Vagina (tissue), 2 donors: ENCODE measurements at places on chromosomes 6 and 20. TPM values are rescaled to one million over a fixed set of nuclear protein-coding genes. Genes with fewer than 3 reads are reported as not detected.

SNAP91 gene
- 4.7 TPM for total RNA-seq

GPLD1 gene
- total RNA-seq: 15.7 TPM

HLA-DPB1 gene
- total RNA-seq: 94.8 TPM

DNA sequence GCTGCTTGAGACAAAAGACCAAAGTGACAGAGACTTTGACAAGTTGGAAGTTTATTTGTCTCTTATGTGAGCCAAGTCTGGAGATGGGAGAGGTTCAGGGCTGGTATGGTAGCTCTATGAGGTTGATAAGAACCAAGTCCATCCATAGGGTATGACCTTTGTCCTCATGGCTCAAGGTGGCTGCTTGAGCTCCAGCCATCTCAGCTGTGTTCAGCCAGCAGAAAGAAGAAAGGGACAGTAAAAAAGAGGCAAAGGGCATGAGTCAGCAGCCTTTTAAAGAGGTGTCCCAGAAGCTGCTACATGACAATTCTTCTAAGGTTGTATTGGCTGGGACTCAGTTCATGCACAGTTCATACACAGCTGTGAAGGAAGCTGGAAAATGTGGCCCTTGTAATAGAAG is 49.0 kb downstream of the CD40 start:
- no peak overlapping the region for H3K27ac ChIP-seq
- H3K4me1 ChIP-seq: no peaks in the 10 kb centered on the region
- H3K36me3 ChIP-seq: no peaks in the 10 kb centered on the region
- no peak overlapping the region for H3K4me3 ChIP-seq
- H3K27me3 ChIP-seq: no peaks in the 10 kb centered on the region

GRCh38 chr6:56946368-56946767 is 8.5 kb upstream of the BEND6 start:
- no peaks in the 10 kb centered on the region for H3K36me3 ChIP-seq
- H3K27ac ChIP-seq: no peak overlapping the region
- no peak overlapping the region for H3K4me3 ChIP-seq
- no peaks in the 10 kb centered on the region for H3K27me3 ChIP-seq
- no peaks in the 10 kb centered on the region for H3K4me1 ChIP-seq

GRCh38 chr20:62382306-62383198 is 4.4 kb upstream of the RPS21 start:
- H3K27ac ChIP-seq: no peak overlapping the region

GRCh38 chr20:25165128-25165527 is 30.4 kb upstream of the ENTPD6 start:
- no peak overlapping the region for H3K27ac ChIP-seq
- no peaks in the 10 kb centered on the region for H3K4me1 ChIP-seq
- no peaks in the 10 kb centered on the region for H3K27me3 ChIP-seq
- H3K36me3 ChIP-seq: no peaks in the 10 kb centered on the region
- H3K4me3 ChIP-seq: no peak overlapping the region

DNA sequence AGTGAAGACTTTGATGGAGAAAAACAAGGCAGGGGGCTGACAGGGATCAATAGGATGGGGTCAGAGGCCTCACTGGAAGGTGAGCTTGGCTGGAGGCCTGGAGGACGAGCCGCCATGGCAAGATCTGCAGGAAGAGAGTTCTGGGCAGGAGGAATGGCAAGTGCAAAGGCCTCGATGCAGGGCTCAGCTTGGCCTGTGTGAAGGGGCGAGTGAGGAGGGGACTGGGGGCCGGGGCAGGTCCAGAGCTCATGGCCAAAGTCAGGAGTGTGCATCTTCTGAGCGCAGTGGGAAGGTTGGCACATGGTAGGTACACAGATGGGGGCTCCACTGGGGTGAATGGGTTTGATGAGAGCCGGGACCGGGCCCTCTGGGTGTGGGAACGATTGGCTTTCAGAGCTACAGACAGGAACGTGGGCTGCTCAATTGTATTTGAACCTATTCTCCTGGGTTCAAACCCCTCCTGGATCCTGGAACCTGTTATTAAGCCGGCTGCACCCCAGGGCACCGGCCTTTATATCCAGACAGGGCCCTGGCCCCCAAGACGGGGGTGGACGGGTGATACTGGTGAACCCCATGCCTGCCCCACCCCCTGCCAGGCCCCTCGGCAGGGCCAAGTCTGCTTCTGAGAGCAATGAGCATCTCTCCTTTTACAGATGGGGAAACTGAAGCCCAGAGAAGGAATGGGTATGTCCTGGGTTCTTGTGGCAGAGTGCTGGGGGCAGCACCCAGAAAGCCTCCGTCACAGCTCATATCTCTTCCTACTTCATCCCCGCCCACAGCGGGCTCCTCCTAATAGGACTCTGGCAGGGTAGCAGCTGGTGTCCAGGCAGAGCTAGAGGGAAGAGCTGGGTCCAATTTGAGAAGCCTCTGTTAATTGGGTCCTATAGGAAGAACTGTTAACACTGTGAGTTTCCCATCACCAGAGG is 106.1 kb downstream of the CEBPB start:
- no peaks in the 10 kb centered on the region for H3K36me3 ChIP-seq
- H3K27ac ChIP-seq: peak overlapping the region; percentile 88
- no peak for DNase-seq
- no peaks in the 10 kb centered on the region for H3K27me3 ChIP-seq
- H3K4me3 ChIP-seq: no peak overlapping the region
- H3K4me1 ChIP-seq: peaks cover 27% of the 10 kb centered on the region

DNA sequence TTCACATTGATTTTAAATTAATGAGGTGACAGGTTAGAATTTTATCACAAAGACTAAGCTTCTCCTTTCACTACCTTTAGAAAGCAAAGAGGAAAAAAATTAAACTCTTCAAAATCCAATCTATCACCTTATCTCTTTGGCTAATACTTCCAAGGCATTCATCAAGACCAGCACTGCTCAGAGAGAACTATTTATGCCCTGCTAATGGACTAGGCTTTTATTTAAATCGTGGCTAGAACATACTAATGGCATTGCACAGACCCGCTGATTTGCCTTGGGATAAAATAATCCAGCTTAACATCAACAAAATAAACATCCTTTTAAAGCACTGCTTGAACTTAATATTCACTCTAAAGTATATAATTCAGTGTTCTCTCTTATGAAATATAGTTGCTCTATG is 880.4 kb downstream of the HACE1 start:
- H3K27ac ChIP-seq: no peak overlapping the region
- H3K36me3 ChIP-seq: no peaks in the 10 kb centered on the region
- no peak overlapping the region for H3K4me3 ChIP-seq
- no peaks in the 10 kb centered on the region for H3K27me3 ChIP-seq

DNA sequence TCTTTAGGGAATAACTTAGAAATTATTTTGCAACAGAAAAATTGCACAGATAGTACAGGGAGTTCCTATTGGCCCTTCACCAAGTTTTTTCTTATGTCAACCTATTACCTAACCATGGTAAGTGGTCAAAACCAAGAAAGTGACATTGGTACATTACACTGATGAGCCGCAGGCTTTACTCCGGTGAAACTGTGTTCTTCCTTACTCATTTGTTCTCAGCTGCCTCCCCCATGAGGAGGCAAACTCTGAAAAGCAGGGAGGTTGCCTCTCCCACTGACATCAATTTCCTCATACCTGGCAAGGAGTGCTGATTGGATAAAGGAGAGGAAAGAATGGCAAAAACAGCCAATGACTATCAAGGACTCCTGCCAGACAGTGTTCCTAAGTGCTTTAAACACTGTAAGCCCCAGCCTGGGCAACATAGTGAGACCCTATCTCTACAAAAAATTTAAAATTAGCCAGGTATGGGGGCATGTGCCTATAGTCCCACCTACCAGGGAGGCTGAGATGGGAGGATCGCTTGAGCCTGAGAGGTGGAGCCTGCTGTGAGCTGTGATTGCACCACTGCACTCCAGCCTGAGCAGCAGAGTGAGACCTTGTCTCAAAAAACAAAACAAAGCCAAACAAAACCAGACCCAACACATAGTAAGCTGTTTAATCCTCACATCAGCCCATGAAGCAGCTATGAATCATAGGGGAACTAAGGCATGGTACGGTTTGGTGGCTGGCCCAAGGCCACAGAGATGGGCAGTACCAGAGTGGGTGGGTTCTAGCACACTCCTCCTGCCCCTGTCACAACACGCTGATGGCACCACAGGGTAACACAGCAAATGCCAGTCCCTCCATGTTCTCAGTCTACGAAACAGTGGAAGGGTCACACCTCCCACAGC is 24.7 kb downstream of the C20orf203 start:
- H3K27me3 ChIP-seq: no peaks in the 10 kb centered on the region
- no peaks in the 10 kb centered on the region for H3K36me3 ChIP-seq
- no peak overlapping the region for H3K27ac ChIP-seq
- no peak for DNase-seq

GRCh38 chr6:44257753-44258324 is 511 bp upstream of the SLC35B2 start:
- H3K36me3 ChIP-seq: no peaks in the 10 kb centered on the region
- peak overlapping the region; percentile 98 for H3K27ac ChIP-seq
- H3K4me3 ChIP-seq: peak overlapping the region; percentile 91
- H3K4me1 ChIP-seq: peaks cover 31% of the 10 kb centered on the region
- DNase-seq: no peak

- no peak for DNase-seq
- H3K4me1 ChIP-seq: no peaks in the 10 kb centered on the region
- no peak overlapping the region for H3K4me3 ChIP-seq
- no peaks in the 10 kb centered on the region for H3K36me3 ChIP-seq
- no peaks in the 10 kb centered on the region for H3K27me3 ChIP-seq
Observed at GRCh38 chr6:40973304-40973703, 65.7 kb downstream of the UNC5CL start.

DNA sequence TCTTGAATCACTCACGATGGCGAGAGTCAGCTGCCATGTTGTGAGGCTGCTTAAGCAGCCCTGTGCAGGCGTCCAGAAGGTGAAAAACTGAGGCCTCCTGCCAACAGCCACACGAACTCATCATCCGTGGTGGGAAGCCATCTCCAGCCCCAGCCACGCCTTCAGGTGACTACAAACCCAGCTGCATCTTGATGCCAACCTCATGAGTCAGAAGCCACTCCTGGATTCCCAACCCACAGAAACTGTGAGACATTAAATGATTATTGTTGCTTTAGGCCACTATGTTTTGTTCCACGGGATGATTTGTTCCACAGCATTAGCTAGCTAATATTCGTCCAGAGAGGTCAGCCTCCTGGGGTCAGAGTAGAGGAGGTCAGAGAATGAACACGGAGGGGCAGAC is 80.5 kb downstream of the SNX5 start:
- H3K27ac ChIP-seq: no peak overlapping the region
- no peaks in the 10 kb centered on the region for H3K27me3 ChIP-seq
- no peak for DNase-seq
- peaks cover 11% of the 10 kb centered on the region for H3K4me1 ChIP-seq
- H3K4me3 ChIP-seq: no peak overlapping the region

DNA sequence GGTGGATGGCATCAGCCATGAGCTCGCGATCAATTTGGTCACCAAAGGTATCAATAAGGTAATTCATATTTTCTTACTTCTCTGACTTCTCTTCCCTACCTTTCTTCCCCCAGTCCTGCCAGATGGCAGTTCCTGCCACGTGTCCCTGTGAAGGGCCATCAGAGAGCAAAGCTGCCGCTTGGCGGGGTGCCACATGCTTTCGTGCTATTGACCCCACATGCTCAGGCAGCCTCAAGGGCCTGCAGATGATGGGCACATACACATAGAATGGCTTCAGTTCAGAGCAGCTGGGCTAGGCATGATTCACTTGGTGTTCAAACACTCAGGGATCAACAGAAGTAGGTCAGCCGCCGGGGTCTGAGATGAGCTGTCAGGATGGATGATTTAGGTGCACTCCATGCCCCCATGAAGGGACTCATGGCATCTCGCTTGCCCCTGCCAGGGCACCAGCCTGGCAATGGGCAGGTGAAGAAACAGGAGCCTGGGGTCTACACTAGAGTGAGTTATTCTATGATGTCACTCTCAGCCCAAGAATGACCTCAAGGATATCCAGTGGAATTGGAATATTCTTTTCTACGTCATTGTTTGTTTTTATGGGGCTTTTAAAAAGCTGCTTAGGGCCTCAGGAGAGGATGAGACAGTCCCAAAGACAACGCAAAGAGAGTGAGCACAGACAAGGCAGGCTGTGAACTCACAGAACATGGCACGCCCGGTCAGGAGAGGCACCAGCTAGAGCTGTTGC is 25.5 kb downstream of the BANF2 start:
- DNase-seq: no peak
- no peaks in the 10 kb centered on the region for H3K36me3 ChIP-seq
- no peak overlapping the region for H3K4me3 ChIP-seq
- no peak overlapping the region for H3K27ac ChIP-seq
- no peaks in the 10 kb centered on the region for H3K27me3 ChIP-seq

- no peaks in the 10 kb centered on the region for H3K27me3 ChIP-seq
- peaks cover 20% of the 10 kb centered on the region for H3K36me3 ChIP-seq
- H3K27ac ChIP-seq: peak overlapping the region; percentile 85
- DNase-seq: no peak
- peak overlapping the region; percentile 82 for H3K4me3 ChIP-seq
Observed at GRCh38 chr6:10723567-10723881, 654 bp downstream of the TMEM14C start.

DNA sequence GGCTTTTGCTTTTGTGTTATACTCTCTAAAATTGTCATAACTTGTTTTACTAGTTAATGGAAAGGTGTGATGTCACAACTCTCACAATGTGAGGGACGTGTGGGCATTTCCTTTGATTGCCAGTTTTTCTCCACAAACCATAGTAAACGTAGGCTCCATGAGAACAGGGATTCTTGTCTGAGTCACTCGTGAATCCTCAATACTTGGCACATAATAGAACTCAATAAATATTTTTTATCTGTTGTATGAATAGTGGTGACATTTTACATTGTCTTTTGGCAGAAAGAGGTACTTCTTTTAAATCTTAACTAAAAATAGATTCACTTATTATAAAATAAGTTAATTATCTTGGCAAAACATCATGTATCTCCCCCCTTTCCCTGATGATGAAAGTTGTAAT is 69.0 kb upstream of the CNKSR3 start:
- H3K4me3 ChIP-seq: no peak overlapping the region
- no peak overlapping the region for H3K27ac ChIP-seq
- H3K36me3 ChIP-seq: no peaks in the 10 kb centered on the region
- H3K4me1 ChIP-seq: peaks cover 21% of the 10 kb centered on the region

GRCh38 chr6:166007349-166008263 is 160.0 kb downstream of the TBXT start:
- peak; percentile 87 for DNase-seq
- H3K27ac ChIP-seq: no peak overlapping the region

- H3K27me3 ChIP-seq: no peaks in the 10 kb centered on the region
- H3K36me3 ChIP-seq: no peaks in the 10 kb centered on the region
- H3K4me3 ChIP-seq: no peak overlapping the region
- H3K27ac ChIP-seq: peak overlapping the region; percentile 74
Observed at GRCh38 chr6:167573461-167574215, 248.8 kb downstream of the TTLL2 start.

- H3K36me3 ChIP-seq: no peaks in the 10 kb centered on the region
- H3K27me3 ChIP-seq: no peaks in the 10 kb centered on the region
- DNase-seq: no peak
- H3K4me3 ChIP-seq: no peak overlapping the region
Observed at GRCh38 chr20:22807646-22808244, 223.4 kb upstream of the FOXA2 start.

GRCh38 chr6:36248980-36249379 is 20.9 kb upstream of the PNPLA1 start:
- H3K27me3 ChIP-seq: no peaks in the 10 kb centered on the region
- peaks cover 24% of the 10 kb centered on the region for H3K4me1 ChIP-seq
- no peak overlapping the region for H3K27ac ChIP-seq
- no peak for DNase-seq
